Stimulated activated CD4-positive, alpha-beta T cell treated with anti-CD3 and anti-CD28 coated beads, TNF-alpha, amount 100 ng/mL, for 24 hours (primary cell): ENCODE measurements at places on chromosomes 3 and 15.

GRCh38 chr3:62416144-62416543, 42.8 kb upstream of the FEZF2 start:
- DNase-seq = no peak

GRCh38 chr3:176247191-176247590, 950.1 kb downstream of the TBL1XR1 start:
- DNase-seq = no peak

- DNase-seq = no peak
Observed at GRCh38 chr15:67835297-67836133, 4.3 kb downstream of the RNU6-1 start.

DNA sequence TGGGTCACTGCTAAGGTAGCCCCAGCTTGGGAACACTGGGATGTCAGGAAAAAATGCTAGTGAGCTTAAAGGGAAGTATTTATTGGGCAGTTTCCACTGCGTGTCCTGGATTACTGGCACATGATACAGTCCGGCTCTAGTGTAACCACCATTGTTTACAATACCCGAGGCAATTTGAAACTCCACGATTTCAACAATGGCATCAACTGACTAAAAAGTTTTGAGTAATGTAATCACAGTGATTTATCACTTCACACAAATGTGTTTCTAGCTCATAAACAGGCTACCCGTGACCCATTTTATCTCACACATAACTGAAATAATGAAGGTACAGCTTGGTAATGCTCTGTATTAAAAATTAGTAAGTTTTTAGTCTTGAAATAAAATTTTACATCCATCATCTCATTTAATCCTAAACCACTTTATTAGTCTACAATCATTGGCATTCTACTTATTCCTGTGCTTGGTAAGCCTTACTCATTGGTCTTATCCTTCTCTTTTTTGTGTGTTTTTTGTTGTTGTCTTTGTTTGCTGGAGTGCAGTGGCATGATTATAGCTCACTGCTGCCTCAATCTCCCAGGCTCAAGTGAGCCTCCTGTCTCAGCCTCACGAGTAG, 7.6 kb downstream of the ZMAT3 start:
- DNase-seq = no peak

- DNase-seq = no peak
Observed at GRCh38 chr3:176399193-176399592, 798.1 kb downstream of the TBL1XR1 start.

DNA sequence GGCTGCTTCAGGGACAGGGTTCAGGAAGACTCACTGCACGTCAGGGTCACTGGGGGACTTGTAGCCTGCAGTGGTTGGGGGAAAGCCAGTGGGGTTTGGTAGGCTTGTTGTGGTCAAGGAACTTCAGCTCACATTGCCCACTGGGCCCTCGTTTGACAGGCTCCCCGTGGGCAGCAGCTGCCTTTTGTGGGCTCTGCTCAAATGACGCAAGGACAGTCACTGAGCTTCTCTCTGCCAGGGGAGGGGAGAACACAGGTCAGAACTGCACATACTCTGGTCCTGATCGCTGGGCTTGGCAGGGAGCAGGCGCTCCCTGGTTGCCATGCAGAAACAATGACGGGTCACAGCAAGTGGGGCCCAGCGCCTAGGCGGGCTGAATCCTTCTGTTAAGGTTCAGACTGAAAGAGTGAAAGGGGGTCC, 45.5 kb downstream of the FAM174B start:
- no peak for DNase-seq

- no peak for DNase-seq
Observed at GRCh38 chr3:13086531-13086981, 13.3 kb upstream of the IQSEC1 start.

DNA sequence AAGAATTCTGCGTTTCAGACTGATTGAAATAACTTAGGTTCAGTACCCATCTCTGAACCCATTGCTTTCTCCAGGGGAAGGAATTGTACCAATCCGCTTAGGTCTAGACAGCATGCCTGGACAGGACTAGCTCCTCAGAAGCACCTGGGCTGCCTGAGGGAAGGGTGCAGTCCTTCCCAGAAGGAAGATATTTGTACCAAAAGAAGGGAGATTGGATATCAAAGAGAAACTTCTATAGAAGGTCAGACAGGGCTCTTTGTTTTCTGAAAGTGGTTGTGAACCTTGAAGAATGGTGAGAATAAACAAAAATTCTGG, 133.8 kb upstream of the LRTM1 start:
- no peak for DNase-seq

GRCh38 chr3:173891272-173892100, 493.9 kb downstream of the NLGN1 start:
- no peak for DNase-seq

GRCh38 chr3:142963516-142964448, at the start of gene PAQR9:
Gene PAQR9, minus strand, starts transcription at chr3:142963674. Its CDS starts 338 bp downstream, at chr3:142963336.
- DNase-seq = no peak

DNA sequence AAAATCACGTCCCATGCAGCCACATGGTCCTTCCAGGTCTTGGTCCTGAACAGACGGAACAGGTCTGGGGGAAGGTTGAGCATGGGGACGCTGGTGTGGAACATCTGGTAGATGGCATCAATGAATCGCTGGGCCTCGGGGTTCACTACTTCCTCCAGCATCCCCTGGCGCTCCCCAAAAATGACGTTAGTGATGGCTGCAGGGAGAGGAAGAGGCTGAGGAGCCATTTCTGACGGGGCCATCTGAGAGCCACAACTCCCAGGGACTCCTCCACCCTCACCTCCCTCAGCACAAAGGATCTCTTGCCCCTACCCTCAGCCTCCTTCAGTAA, 23.7 kb downstream of the CYP11A1 start:
- DNase-seq = no peak

DNA sequence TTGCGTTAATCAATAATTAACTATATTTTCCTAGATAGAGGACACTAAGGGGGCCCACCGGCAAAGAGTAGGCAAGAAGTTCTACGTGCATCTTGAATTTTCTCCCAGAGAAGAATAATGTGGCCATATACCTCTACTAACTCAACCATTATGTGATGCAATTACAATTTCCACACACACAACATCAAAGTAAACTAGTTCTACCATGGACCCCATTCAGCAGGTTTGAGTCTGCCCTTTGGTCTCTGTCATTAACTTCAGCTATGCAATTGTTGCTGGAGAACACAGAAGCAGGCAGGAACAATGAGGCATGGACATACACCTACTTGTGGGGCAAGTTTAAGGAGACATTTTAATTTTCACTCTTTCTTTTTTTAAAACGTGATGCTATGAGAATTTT, 705.9 kb downstream of the PDCD6IP start:
- no peak for DNase-seq

DNA sequence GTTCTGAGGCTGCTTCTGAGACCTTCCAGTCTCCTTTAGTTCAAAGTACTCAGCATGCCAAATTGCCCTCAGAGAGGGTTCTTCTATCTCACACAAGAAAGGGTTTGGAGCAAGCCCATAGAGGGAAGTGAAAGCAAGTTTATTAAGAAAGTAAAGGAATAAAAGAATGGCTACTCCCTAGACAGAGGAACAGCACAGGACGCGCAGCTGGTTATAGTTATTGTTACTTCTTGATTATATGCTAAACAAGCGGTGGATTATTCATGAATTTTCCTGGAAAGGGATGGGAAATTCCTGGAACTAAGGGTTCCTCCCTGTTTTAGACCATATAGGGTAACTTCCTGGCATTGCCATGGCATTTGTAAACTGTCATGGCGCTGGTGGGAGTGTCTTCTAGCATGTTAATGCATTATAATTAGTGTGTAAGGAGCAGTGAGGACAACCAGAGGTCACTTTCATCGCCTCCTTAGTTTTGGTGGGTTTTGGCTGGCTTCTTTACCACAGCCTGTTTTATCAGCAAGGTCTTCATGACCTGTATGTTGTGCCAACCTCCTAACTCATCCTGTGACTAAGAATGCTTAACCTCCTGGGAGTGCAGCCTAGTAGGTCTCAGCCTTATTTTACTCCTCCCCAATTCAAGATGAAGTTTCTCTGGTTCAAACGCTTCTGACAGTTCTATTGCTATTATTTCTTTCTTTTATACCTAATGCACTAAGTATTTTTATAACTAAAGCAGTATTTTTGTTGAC, 26.3 kb downstream of the SCN11A start:
- DNase-seq = no peak

DNA sequence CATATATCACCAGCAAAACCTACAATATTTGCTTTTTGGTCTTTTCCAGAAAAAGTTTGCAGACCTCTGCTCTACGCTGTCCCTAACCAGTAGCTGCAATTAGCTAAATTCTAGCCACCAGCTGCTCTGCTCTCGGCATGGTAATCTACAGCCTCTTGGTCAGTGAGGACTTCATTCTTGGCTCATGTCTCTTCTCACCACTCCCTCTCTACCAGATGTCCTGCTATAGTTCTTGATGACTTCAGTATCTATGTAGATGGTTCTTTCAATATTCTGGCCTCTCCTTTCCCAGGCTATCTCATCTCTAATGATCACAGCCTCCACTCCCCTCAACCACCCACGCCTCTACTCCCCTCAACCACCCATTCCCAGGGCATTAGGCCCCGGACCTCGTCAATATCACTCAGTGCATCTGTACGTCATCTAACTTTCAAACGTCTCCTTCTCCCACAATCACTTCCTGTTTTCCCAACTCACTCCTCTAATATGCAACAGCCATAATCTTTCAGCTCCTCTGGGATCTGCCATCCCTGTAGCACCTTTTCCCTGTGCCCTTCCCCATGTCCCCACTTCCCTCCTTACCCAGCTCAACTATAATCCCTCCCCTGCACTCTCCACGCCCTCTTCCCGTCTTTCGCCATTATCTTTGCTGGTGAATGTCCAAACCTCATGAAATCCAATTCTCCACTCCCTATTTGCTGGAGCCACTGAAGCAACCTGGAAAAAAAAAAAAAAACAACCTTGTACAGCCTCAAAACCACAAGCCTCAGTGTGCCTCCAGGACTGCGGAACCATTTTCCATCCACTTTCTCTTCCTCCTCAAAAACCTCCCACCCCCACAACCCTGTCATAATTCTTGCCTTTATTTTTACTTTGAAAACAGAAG, 429.4 kb upstream of the PROK2 start:
- no peak for DNase-seq

DNA sequence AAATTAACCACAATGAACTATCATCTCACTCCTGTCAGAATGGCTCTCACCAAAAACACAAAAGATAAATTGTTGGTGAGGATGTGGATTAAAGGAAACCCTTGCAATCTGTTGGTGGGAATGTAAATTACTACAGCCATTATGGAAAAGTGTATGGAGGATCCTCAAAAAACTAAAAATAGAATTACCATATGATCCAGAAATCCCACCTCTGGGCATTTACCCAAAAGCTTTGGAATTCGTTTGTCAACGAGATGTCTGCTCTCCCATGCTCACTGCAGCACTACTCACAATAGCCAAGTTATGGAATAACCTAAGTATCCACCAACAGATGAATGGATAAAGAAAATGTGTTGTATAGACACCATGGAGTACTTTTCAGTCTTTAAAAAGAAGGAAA, 21.6 kb downstream of the FSIP1 start:
- DNase-seq = no peak

GRCh38 chr15:99279290-99279689, 28.0 kb downstream of the LRRC28 start:
- DNase-seq = no peak

DNA sequence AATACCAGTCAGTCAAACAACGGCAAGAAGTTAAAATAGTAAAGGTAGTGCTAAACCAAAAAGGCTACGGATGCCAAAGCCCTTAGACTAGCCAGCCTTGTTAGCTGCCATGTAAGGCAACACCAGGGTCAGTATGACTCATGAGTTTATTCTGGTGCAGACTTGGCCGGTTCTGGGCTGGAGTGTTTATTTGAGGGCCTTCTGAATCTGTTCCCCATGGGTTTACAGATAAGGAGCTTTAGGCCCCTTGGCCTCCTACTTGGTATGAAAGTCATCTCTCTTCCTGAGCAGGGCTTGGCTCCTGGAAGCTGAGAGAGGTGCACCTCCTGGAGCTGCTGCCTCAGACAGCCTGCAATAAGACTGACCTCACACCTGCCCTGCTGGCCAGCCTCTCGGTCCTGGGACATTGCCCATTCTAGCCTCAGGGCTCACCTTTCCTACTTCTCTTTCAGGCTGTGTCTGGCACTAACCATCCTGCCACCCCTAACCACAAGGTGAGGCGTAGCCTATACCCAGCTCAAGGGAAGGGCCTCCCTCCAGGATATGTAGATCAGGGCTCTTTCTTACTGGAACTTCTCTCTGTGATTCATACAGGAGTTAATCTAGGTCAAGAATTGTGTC, 10.4 kb upstream of the RTP1 start:
- no peak for DNase-seq

GRCh38 chr3:16770021-16770420, 114.7 kb upstream of the PLCL2 start:
- no peak for DNase-seq

DNA sequence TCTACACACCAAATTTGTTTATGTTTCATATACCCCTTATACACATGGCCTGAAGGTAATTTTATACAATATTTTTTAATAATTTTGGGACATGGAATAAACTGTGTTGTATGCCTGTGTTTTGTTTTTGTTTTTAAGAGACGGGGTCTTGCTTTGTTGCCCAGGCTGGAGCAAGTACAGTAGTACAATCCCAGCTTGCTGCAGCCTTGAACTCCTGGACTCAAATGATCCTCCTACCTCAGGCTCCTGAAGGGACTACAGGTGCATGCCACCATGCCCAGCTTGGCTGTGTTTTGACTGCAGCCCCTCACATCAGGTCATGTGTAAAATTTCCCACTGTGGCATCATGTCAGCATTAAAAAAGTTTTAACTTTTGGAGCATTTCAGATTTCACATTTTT, 18.6 kb downstream of the SETD2 start:
- DNase-seq = no peak

DNA sequence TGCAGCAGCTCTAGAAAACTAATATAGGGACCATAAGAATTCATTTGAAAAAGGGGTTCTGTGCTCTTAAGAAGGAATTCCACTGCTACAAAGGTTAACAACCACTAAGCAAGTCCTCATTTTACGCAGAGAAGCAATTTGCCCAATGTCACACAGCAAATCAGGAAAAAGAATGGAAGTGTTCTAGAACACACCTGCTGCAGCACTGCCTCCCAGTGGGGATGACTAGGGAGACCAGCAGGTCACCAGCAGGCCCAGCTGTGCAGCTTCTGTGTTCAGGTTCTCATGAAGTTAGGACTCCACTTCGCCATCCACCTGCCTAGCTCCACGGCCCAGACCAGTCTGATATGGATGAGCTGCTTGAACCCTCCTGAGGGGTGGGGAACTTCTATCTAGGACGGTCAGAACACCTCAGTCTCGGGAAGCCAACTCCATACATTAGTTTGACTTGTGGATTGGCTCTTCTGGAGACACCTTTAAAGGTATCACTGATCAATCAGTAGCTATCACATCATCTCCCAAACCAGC, 18.6 kb downstream of the POMGNT2 start:
- DNase-seq = no peak

DNA sequence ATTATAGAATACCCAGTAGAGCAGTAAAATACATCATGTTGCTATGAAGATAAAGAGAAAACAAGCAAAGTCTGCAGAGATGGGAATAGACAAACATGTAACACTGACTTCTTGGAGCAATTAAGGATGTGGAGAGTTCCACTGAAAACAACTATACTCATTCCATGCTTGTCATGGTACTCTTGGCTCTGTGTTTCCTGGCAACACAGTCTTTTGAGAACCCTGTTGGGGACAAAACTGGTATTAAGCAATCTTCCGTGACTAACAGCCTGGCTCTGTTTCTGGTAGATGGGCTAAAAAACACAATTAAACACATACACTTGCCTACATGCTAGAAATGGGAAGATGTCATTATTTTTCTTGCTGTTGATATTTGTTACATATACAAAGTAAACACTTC, 1212.3 kb upstream of the GBE1 start:
- DNase-seq = no peak

GRCh38 chr3:5058471-5058951, 63.6 kb upstream of the ARL8B start:
- no peak for DNase-seq

GRCh38 chr15:63408524-63408923, 26.9 kb upstream of the CA12 start:
- no peak for DNase-seq
